Endothelial cell (in vitro differentiated cells): ENCODE measurements at places on chromosomes 11 and 22. TPM values are rescaled to one million over a fixed set of nuclear protein-coding genes. Genes with fewer than 3 reads are reported as not detected.

- peaks cover 22% of the 10 kb centered on the region for H3K4me1 ChIP-seq
- DNase-seq: peak; percentile 28
- H3K36me3 ChIP-seq: no peaks in the 10 kb centered on the region
- H3K27ac ChIP-seq: no peak overlapping the region
- peak overlapping the region; percentile 95 for H3K4me3 ChIP-seq
Measured at GRCh38 chr22:20319041-20319744, 667 bp downstream of the DGCR6L start.

GRCh38 chr22:48952256-48953102, 875.2 kb downstream of the BRD1 start:
- H3K27ac ChIP-seq: no peak overlapping the region
- no peak overlapping the region for H3K4me3 ChIP-seq
- H3K27me3 ChIP-seq: peaks cover 5% of the 10 kb centered on the region
- peaks cover 3% of the 10 kb centered on the region for H3K36me3 ChIP-seq
- no peaks in the 10 kb centered on the region for H3K4me1 ChIP-seq

GRCh38 chr11:6253197-6253596, 6.4 kb upstream of the CCKBR start:
- no peak overlapping the region for H3K4me3 ChIP-seq
- H3K36me3 ChIP-seq: no peaks in the 10 kb centered on the region
- no peaks in the 10 kb centered on the region for H3K27me3 ChIP-seq
- no peak overlapping the region for H3K27ac ChIP-seq
- no peak for DNase-seq

GRCh38 chr22:40036591-40037225, 42.0 kb downstream of the FAM83F start:
- H3K4me3 ChIP-seq: no peak overlapping the region
- H3K27me3 ChIP-seq: peaks cover 4% of the 10 kb centered on the region
- no peaks in the 10 kb centered on the region for H3K36me3 ChIP-seq
- peak; percentile 74 for DNase-seq
- peaks cover 3% of the 10 kb centered on the region for H3K4me1 ChIP-seq

GRCh38 chr11:36000616-36001190, 56.8 kb downstream of the LDLRAD3 start:
- peaks cover 7% of the 10 kb centered on the region for H3K27me3 ChIP-seq
- no peak for DNase-seq
- no peak overlapping the region for H3K4me3 ChIP-seq
- peaks cover 6% of the 10 kb centered on the region for H3K4me1 ChIP-seq

DNA sequence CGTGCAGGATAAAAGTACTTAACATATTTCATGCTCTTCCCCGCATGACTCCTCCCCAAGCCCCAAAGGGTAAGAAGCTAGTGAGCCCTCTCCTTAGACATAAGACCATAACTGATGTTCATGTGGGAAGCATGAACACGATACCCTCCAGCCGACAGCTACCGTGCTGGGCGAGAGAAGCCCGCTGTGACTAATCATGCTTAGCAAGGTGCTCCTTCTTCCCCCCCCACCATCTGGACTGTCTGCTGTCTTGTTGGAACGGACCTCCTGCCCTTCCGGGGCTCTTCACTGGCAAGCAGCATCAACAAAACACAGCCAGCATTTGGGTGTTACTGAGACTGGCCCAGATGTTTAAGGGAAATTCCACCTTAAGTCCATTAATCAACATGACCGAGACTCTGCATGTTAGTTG, 200.6 kb downstream of the DBX1 start:
- no peak overlapping the region for H3K4me3 ChIP-seq
- no peak for DNase-seq
- no peak overlapping the region for H3K27ac ChIP-seq
- H3K36me3 ChIP-seq: no peaks in the 10 kb centered on the region
- peaks cover 2% of the 10 kb centered on the region for H3K27me3 ChIP-seq
- H3K4me1 ChIP-seq: peaks cover 15% of the 10 kb centered on the region

DNA sequence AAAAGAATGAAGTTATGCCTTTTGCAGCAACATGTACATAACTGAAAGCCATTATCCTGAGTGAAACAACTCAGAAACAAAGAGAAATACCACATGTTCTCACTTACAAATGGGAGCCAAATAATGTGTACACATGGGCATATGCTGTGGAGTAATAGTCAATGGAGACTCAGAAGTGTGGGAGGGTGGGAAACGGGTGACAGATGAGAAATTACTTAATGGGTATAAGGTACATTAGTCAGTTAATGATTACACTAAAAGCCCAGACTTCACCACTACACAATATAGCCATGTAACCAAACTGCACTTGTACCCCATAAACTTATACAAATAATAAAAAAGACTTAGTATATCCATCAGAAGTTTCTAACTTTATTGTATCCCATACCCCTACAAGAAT, 674.1 kb upstream of the ARHGAP42 start:
- no peak overlapping the region for H3K4me3 ChIP-seq
- H3K27ac ChIP-seq: no peak overlapping the region
- no peak for DNase-seq

DNA sequence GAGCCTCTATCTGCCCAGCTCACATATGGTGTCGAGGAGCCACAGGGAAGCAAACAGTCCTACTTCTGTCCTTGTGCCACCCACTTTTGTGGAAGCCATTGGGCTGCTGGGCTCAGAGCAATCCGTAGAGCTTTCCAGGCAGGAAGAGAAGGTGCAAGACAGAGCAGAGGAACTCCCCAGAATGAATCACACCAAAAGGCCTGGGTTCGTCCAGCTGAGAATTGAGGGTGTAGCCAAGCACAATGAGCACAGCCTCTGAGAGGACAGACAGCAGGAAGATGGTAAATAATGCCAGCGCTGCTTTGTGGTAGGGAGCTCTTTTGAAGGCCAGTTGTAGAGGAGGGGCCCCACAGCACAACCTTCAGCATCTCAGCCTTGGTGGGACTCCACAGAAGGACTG, 237.8 kb downstream of the GRIK4 start:
- no peak overlapping the region for H3K4me3 ChIP-seq
- H3K36me3 ChIP-seq: no peaks in the 10 kb centered on the region
- no peaks in the 10 kb centered on the region for H3K4me1 ChIP-seq

GRCh38 chr11:113574586-113574985, 99.4 kb upstream of the DRD2 start:
- no peak overlapping the region for H3K4me3 ChIP-seq
- no peak for DNase-seq
- H3K36me3 ChIP-seq: no peaks in the 10 kb centered on the region
- H3K27me3 ChIP-seq: peaks cover 8% of the 10 kb centered on the region
- H3K27ac ChIP-seq: no peak overlapping the region

DNA sequence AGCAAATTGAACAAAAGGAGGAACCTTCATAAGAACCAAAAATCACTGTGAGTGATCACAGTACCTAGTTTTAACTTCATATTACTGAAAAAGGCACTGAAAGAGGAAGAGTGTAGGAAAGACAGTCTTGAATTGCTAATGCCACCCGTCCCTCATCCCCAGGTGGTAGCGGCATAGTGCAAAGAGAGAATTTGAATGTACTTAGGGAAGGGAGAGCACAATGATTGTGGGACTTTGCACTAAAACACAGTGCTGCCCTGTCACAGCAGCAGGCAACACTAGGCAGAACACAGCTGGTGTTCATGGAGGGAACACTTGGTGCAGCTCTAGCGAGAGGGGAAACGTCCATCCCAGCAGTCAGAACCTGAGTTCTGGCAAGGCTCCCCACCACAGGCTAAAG, 716.3 kb upstream of the ANO5 start:
- H3K27me3 ChIP-seq: no peaks in the 10 kb centered on the region
- no peaks in the 10 kb centered on the region for H3K36me3 ChIP-seq
- no peak overlapping the region for H3K4me3 ChIP-seq
- peaks cover 5% of the 10 kb centered on the region for H3K4me1 ChIP-seq

GRCh38 chr11:117940736-117941135, 11.5 kb upstream of the TMPRSS13 start:
- no peak overlapping the region for H3K4me3 ChIP-seq
- H3K4me1 ChIP-seq: peaks cover 16% of the 10 kb centered on the region
- no peak overlapping the region for H3K27ac ChIP-seq
- H3K27me3 ChIP-seq: no peaks in the 10 kb centered on the region
- DNase-seq: no peak

- H3K4me3 ChIP-seq: no peak overlapping the region
- peaks cover 32% of the 10 kb centered on the region for H3K36me3 ChIP-seq
- H3K27ac ChIP-seq: no peak overlapping the region
- H3K27me3 ChIP-seq: peaks cover 5% of the 10 kb centered on the region
Measured at GRCh38 chr11:68469122-68469521, 8.6 kb downstream of the PPP6R3 start.

- H3K4me1 ChIP-seq: peaks cover under 1% of the 10 kb centered on the region
- H3K36me3 ChIP-seq: no peaks in the 10 kb centered on the region
- no peak overlapping the region for H3K27ac ChIP-seq
- H3K27me3 ChIP-seq: no peaks in the 10 kb centered on the region
- no peak for DNase-seq
Measured at GRCh38 chr11:101476191-101476590, 107.6 kb downstream of the TRPC6 start.

- peaks cover 9% of the 10 kb centered on the region for H3K36me3 ChIP-seq
- peaks cover 11% of the 10 kb centered on the region for H3K27me3 ChIP-seq
- no peaks in the 10 kb centered on the region for H3K4me1 ChIP-seq
- DNase-seq: peak; percentile 77
- H3K27ac ChIP-seq: no peak overlapping the region
Measured at GRCh38 chr11:66363805-66364535, 7.6 kb downstream of the SLC29A2 start.

- no peak overlapping the region for H3K27ac ChIP-seq
- H3K4me1 ChIP-seq: no peaks in the 10 kb centered on the region
- DNase-seq: no peak
- no peaks in the 10 kb centered on the region for H3K27me3 ChIP-seq
Measured at GRCh38 chr11:93604008-93604660, 57.3 kb upstream of the CEP295 start.

- H3K27me3 ChIP-seq: no peaks in the 10 kb centered on the region
- no peak overlapping the region for H3K4me3 ChIP-seq
- H3K27ac ChIP-seq: no peak overlapping the region
- DNase-seq: no peak
- peaks cover 40% of the 10 kb centered on the region for H3K4me1 ChIP-seq
Measured at GRCh38 chr11:96203567-96204365, 139.2 kb downstream of the MAML2 start.

- no peak overlapping the region for H3K27ac ChIP-seq
- H3K27me3 ChIP-seq: no peaks in the 10 kb centered on the region
- no peaks in the 10 kb centered on the region for H3K36me3 ChIP-seq
- DNase-seq: no peak
- no peak overlapping the region for H3K4me3 ChIP-seq
Measured at GRCh38 chr22:22786301-22787115, 101.1 kb upstream of the IGLL5 start.

DNA sequence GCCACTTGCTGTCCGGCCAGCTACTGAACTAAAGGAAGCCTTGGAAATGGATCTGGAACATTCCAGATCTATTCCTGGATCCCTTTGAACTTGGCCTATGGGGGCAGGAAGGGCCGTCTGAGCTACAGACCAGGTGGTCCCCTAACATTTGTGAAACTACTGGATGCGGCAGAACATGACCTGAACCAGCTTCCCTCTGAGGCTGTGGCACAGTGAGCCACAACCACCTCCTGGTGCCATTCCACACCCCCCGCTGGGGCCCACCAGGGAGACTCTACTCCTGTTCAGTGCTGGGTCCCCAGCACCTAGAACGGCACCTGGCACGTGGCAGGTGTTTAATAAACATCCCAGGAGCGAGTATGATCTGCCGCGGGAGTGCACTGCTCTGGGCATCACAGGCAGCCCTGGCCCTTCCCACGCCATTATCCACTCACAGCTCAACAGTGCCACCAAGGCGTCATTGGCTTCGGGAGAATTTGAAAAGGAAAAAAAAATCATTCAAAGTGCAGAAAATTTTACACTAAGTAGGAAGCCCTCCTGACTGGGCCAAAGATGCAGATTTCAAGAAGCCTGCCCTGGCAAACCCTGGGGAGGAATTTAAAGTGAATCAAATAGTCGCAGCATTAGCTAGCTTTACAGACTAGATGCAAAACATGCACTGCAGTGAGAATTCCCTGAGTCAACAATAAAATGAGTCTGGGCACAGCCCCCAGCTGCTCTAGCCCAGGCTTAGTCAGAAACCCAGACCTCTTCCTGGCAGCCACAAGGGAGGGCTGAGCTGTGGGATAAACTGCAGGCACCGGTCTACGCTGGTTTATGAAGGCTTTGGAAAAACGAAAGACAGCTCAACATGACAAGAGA, 14.3 kb upstream of the EFCAB6 start:
- H3K36me3 ChIP-seq: peaks cover 19% of the 10 kb centered on the region
- H3K4me1 ChIP-seq: peaks cover 20% of the 10 kb centered on the region
- H3K4me3 ChIP-seq: no peak overlapping the region

GRCh38 chr11:73510877-73511276, 87.0 kb downstream of the FAM168A start:
- no peak for DNase-seq
- H3K4me1 ChIP-seq: no peaks in the 10 kb centered on the region
- H3K27ac ChIP-seq: no peak overlapping the region
- peaks cover 8% of the 10 kb centered on the region for H3K36me3 ChIP-seq

GRCh38 chr22:36323182-36323854, 64.4 kb downstream of the MYH9 start:
- DNase-seq: no peak
- H3K4me3 ChIP-seq: no peak overlapping the region
- peaks cover 68% of the 10 kb centered on the region for H3K36me3 ChIP-seq
- peaks cover 30% of the 10 kb centered on the region for H3K27me3 ChIP-seq
- peaks cover 19% of the 10 kb centered on the region for H3K4me1 ChIP-seq

DNA sequence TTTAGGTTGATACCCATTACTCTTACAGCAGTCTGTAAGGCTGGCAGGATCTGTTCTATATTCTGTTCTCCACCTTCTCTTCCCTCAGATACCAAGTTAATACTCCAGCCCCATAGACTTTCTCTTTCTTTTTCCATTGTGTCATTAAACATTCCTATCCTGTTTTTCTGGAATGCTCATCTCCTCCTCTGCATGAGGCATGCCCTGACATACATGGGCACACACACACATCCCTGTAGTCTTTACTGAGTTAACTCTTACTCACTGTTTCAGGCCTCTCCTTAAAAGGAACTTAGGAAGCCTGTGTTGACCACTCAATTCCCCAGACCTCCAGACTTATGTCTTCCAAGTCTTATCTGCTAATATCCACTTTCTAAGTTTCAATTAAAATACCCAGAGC, 476.8 kb downstream of the METTL15 start:
- H3K27ac ChIP-seq: no peak overlapping the region
- peaks cover 1% of the 10 kb centered on the region for H3K27me3 ChIP-seq
- H3K4me3 ChIP-seq: no peak overlapping the region
- DNase-seq: no peak
- H3K36me3 ChIP-seq: no peaks in the 10 kb centered on the region

The FIBP gene
- 75.6 TPM for total RNA-seq

The OR52N5 gene
- 6.8 TPM for total RNA-seq

The MS4A3 gene
- total RNA-seq: 1.4 TPM

The OSBPL5 gene
- 55.2 TPM for total RNA-seq

The FGF3 gene
- not detected for total RNA-seq

The OR52A1 gene
- 0.03 TPM for total RNA-seq

The CPT1A gene
- 0.36 TPM for total RNA-seq

The OR8D1 gene
- not detected for total RNA-seq

The ANO1 gene
- 3.8 TPM for total RNA-seq

The BARX2 gene
- 0.18 TPM for total RNA-seq

The OR56A1 gene
- total RNA-seq: 0.03 TPM

The SCGB1A1 gene
- 0.72 TPM for total RNA-seq

The UNC93B1 gene
- 13.1 TPM for total RNA-seq

The NRXN2 gene
- total RNA-seq: 11.5 TPM

The E2F8 gene
- total RNA-seq: 0.92 TPM

The NAALAD2 gene
- 30.9 TPM for total RNA-seq

The HORMAD2 gene
- total RNA-seq: not detected

The NLRP14 gene
- total RNA-seq: 0.13 TPM

The OR8G5 gene
- 0.18 TPM for total RNA-seq

The UCP3 gene
- 1.6 TPM for total RNA-seq

The DKK3 gene
- 8.4 TPM for total RNA-seq

The NXPE1 gene
- total RNA-seq: not detected
